Naive thymus-derived CD8-positive, alpha-beta T cell (primary cell): ENCODE measurements at places on chromosomes 1 and 21. TPM values are rescaled to one million over a fixed set of nuclear protein-coding genes. Genes with fewer than 3 reads are reported as not detected.

Gene NTMT2
- not detected for polyA plus RNA-seq

Gene TSSK3
- polyA plus RNA-seq = 2.5 TPM

Gene FMO1
- polyA plus RNA-seq = not detected

DNA sequence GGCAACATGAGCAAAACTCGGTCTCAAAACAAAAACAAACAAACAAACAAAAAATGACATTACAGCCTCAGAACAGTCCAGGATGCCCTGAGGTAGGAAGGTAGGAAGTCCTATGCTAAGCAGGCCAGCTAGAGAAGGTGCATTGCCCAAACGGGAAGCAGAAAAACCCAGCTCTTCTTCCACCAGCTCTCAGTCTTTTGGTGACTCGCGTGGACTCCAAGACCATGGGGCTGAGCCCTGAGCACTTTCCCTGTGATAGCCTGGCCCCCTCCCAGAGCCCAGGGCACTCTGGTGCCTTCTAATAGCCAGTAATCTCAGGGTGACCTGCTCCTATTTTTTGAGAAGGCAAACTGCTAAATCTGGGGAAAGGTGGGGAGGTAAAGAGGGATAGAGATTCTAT, 16.1 kb downstream of the PHLDA3 start:
- DNase-seq = no peak
